ENCODE measurements at places on chromosomes 6 and 20.

DNA sequence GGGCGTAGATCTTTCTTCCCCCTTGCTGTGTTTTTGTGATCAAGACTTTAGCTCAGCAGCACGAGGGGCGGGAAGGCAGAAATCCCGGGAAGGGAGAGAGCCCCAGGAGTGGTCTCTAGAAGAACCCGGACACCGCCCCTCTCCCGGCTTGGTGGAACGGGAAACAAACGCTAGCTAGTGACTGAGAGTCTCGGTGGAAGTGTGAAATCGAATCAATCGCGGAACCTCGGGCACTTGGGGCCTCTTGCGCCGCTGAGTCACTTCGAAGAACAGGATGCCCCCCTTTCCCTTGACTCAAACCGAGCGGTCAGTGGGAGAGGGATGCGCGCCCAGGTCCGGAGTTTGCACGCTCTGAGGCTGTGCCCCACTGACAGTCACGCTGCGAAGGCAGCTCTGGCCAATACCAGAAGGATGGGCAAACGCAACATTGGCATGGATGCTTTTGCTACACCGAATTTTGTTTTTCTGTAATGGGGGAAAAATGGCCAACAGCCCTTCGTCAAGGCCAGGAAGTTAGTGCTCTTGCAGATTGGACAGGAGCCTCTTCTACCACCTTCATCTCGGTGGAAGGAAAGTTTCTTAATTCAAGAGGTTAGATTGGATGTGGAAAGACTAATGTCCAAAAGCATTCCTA, 1.6 kb upstream of the OLIG3 start:
- no peak overlapping the region for H3K27ac ChIP-seq
- peak overlapping the region; percentile 45 for H3K4me3 ChIP-seq

DNA sequence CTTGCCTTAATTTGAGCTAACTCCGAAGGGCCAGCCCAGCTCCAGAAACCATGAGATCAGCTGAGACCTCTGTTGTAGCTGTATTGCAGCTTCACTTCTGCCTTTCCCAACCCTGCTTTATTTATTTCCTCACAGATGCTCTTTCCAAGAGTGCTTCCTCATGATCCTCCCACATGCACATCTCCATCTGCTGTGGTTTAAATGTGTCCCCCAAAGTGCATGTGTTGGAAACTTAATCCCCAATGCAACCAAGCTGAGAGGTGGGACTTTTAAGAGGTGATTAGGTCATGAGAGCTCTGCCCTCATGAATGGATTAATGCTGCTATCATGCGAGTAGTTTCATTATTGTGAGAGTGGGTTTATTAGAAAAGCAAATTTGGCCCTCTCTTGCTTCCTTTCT, 164.4 kb upstream of the TAB2 start:
- no peak overlapping the region for H3K4me3 ChIP-seq
- peaks cover 10% of the 10 kb centered on the region for H3K27me3 ChIP-seq
- H3K36me3 ChIP-seq: no peaks in the 10 kb centered on the region
- DNase-seq: no peak

DNA sequence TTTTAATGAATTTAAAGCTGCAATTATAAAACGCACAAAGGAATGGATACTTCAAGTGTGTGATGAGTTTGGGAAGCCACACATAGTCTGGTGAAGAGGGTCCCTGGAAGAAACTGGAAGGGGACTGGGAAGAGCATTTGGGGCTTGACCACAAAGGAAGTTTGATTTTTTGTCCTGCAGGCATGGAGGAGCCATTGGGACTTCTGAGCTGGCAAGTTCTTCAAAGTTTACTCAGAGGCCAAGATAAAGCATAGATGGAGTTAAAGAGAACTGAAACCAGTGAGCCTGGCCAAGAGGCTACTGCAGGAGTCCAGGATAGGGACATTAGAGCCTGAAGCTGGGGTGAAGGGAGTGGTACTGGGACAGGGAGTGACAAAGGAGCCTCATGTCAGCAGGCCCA, 95.0 kb downstream of the AIG1 start:
- peaks cover 9% of the 10 kb centered on the region for H3K4me1 ChIP-seq
- peaks cover 4% of the 10 kb centered on the region for H3K36me3 ChIP-seq
- no peak overlapping the region for H3K4me3 ChIP-seq
- no peaks in the 10 kb centered on the region for H3K27me3 ChIP-seq
- DNase-seq: no peak

- no peak overlapping the region for H3K27ac ChIP-seq
- no peak for DNase-seq
- H3K36me3 ChIP-seq: no peaks in the 10 kb centered on the region
- no peak overlapping the region for H3K4me3 ChIP-seq
- H3K4me1 ChIP-seq: peaks cover 49% of the 10 kb centered on the region
These were observed 11.6 kb upstream of the STX16 start for GRCh38 chr20:58639182-58640146.

GRCh38 chr20:16860914-16861313, 112.8 kb downstream of the OTOR start:
- no peaks in the 10 kb centered on the region for H3K36me3 ChIP-seq
- H3K4me3 ChIP-seq: no peak overlapping the region
- no peak for DNase-seq
- H3K27me3 ChIP-seq: peaks cover 3% of the 10 kb centered on the region

- no peak overlapping the region for H3K4me3 ChIP-seq
- DNase-seq: no peak
- no peak overlapping the region for H3K27ac ChIP-seq
- H3K4me1 ChIP-seq: peaks cover 1% of the 10 kb centered on the region
These were observed 57.0 kb downstream of the KIF13A start for GRCh38 chr6:17930321-17930993.

- H3K27me3 ChIP-seq: peaks cover 10% of the 10 kb centered on the region
- DNase-seq: no peak
- peaks cover 47% of the 10 kb centered on the region for H3K4me1 ChIP-seq
- no peaks in the 10 kb centered on the region for H3K36me3 ChIP-seq
These were observed 59.9 kb downstream of the TNFAIP3 start for GRCh38 chr6:137926985-137927384.

DNA sequence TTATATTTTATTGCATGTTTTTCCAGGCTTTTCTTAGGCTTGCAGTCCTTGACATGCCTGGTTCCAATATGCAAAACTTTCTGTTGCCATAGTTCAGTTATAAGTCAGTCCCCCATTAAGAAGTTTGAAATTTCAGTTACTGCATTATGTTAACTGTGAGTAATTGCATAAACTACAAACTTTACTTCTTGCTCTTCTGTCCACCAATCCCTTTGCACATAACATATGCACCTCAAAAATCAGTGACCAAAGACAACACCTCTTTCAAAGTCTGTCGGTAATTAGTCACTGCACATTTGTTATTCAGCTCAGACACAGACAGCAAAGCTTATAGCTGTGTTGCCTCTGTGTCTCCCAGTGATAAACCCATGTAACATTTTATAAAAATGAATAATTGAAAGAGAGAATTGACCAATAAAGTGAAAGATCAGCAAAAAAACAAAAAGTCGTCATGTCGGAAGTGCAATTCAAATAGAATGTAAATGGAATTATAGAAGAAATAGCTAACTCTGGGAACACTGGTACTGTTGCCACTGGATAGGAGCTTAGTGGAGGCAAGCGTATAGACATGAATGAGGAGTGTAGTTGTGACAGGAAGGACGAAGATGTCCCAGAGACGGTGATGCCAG, 50.3 kb upstream of the BTBD3 start:
- no peak overlapping the region for H3K27ac ChIP-seq
- H3K4me1 ChIP-seq: no peaks in the 10 kb centered on the region
- no peaks in the 10 kb centered on the region for H3K36me3 ChIP-seq

DNA sequence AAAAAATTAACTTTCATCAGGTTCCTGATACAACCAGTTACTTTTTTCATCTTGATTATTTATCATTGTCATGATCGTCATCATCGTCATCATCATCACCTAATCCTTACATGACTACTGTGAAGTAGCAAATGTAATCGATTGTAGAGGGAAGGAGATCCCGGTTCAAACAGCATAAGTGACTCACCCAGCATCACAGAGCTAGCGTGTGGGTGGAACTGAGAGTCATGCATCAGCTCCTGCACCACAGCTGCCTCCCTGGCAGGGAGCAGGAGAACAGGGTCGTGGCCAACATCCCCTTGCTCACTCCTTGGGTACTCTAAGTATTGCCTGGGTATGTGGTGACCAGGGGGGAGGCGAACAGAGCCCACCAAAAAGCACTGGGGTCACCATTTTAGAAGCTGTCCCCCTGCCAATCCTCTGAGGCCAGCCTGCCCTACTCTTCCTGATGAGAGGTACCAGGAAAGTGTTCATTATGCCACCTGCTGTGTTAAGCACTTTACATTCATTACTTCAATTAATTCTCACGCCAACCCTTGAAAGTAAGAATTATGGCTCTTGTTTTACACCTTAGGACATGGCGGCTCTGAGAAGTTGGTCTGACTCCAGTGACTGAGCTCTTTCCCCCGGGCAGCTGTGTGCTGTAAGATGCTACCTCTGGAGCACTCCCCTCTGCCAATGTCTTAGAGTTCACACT, 425.2 kb downstream of the CD83 start:
- H3K27ac ChIP-seq: no peak overlapping the region
- no peak overlapping the region for H3K4me3 ChIP-seq
- no peaks in the 10 kb centered on the region for H3K36me3 ChIP-seq

GRCh38 chr6:75115481-75115880, 90.4 kb downstream of the COL12A1 start:
- no peak overlapping the region for H3K4me3 ChIP-seq
- H3K27me3 ChIP-seq: no peaks in the 10 kb centered on the region
- no peak overlapping the region for H3K27ac ChIP-seq
- H3K36me3 ChIP-seq: no peaks in the 10 kb centered on the region

GRCh38 chr6:157879873-157880254, 56.8 kb downstream of the SNX9 start:
- no peaks in the 10 kb centered on the region for H3K27me3 ChIP-seq
- H3K4me1 ChIP-seq: peaks cover 27% of the 10 kb centered on the region
- peaks cover 56% of the 10 kb centered on the region for H3K36me3 ChIP-seq
- DNase-seq: no peak
- H3K27ac ChIP-seq: peak overlapping the region; percentile 10

GRCh38 chr20:11056414-11056813, 382.6 kb upstream of the JAG1 start:
- H3K36me3 ChIP-seq: peaks cover 9% of the 10 kb centered on the region
- H3K4me1 ChIP-seq: peaks cover 73% of the 10 kb centered on the region
- H3K27ac ChIP-seq: no peak overlapping the region
- DNase-seq: no peak

DNA sequence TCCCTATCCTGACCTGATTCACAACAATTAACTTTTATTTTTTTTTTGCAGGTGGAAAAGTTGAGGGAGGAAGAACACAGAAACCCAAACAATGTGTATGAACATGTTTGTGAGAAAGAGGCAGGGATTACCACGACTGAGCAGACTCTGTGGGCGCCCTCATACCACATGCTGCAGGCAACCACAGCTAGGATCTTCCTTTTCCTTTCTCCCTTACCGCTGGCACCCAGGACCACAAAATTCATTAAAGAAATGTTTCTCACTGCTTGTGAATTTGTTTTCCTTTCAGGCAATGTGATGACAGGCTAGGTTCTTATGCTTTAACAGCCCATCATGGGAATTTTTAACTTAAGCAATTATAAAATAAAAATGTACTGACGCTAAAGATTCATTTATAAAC, 287.1 kb downstream of the GMDS start:
- peaks cover 29% of the 10 kb centered on the region for H3K4me1 ChIP-seq
- H3K27me3 ChIP-seq: no peaks in the 10 kb centered on the region
- no peak overlapping the region for H3K27ac ChIP-seq

- H3K27me3 ChIP-seq: no peaks in the 10 kb centered on the region
- no peak for DNase-seq
- peaks cover 40% of the 10 kb centered on the region for H3K4me1 ChIP-seq
- no peaks in the 10 kb centered on the region for H3K36me3 ChIP-seq
- peak overlapping the region; percentile 70 for H3K27ac ChIP-seq
These were observed 253.0 kb downstream of the NKAIN2 start for GRCh38 chr6:124056407-124057334.

DNA sequence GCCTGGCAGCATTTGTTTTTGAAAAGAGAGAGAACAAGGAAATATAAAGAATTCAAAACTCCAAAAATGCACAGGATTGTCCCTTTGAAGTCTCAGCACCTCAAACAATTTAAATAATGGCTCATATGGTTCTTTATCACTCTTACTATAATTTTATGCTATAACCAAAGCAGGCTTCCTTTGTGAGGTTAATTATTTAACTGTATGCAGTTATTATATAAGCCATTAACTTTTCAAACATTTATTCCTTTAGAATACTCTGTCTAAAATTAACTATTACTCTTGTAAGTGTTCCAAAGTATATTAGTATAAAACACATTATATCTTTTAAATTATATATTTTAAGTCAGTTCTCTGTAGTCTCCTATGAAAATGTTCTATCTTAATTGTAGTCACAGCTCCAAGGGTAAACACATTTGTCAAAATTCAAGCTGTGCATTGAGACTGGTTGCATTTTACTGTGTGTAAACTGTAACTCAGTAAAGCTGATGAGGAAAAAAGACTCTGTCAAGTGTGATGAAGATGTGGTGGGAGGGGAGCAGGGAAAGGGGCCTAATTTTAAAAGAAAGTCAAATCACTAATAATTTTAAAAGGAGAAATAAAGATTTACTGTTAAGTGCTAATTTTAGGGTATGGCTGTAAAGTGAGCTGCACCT, 20.0 kb upstream of the PLAGL1 start:
- DNase-seq: no peak
- no peaks in the 10 kb centered on the region for H3K36me3 ChIP-seq
- H3K27ac ChIP-seq: no peak overlapping the region

DNA sequence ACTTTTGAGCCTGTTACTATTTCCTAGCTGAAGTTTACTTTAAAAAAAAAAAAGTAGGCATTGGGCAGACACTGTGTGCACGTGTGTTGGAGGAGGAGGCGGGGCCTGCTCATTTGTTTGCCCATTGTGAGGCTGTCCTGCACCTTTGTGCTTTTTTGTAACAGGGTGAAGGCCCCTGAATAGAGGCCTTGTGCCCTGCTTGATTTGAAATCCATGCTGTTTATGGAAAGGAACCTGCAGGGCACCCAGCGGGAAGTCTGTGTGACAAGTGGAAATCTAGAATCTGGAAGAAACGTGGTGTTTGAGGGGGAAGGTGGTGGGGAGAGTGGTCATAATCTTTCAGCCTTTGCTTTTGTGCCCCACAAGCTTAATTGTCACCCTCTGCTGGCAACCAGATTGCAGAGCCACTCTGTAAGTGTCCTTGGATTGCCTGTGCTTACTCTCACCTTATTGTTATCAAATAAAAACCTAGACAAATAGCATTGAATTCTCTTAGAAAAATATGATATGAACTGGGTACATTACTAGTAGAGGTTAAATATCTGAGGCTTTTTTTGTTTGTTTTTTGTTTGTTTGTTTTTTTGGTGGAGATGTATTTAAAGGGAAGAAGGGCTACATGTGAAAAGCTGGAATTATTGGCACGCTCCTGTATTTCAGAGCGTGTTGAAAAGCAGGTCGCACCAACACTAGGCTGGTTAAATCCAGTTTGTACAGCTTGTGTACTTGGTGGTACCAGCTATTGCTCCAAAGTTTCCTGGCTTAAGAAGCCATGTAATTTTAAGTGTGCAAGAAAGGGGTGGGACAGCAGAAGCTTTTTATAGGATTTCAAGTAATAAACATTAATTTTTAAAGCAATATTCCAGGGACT, 156.3 kb downstream of the ARID1B start:
- peak overlapping the region; percentile 3 for H3K27ac ChIP-seq
- H3K36me3 ChIP-seq: peaks cover 31% of the 10 kb centered on the region
- peaks cover 3% of the 10 kb centered on the region for H3K27me3 ChIP-seq
- DNase-seq: peak; percentile 16
- peak overlapping the region; percentile 31 for H3K4me3 ChIP-seq
- H3K4me1 ChIP-seq: peaks cover 31% of the 10 kb centered on the region

Data from nephron progenitor cell (in vitro differentiated cells).